ENCODE measurements at places on chromosomes 4 and X.

DNA sequence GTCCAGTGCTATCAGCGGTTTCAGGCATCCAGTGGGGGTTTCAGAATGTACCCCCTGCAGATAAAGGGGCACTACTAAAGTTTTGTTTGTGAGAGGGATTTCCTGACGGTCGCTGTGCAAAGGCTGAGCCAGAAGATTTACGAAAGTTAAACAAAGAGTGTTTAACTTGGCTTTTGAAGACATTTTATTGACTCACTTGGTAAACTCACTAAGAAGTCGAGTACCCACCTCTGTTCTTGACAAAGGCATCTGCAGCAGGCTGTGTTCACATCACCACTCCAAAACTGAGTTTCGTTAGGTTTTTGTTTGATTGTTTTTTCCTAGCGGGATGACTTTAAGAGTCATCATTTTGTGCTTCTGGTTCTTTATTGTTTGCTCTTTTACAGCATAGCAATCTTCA is 143.9 kb upstream of the TBL1X start:
- no peak for DNase-seq

DNA sequence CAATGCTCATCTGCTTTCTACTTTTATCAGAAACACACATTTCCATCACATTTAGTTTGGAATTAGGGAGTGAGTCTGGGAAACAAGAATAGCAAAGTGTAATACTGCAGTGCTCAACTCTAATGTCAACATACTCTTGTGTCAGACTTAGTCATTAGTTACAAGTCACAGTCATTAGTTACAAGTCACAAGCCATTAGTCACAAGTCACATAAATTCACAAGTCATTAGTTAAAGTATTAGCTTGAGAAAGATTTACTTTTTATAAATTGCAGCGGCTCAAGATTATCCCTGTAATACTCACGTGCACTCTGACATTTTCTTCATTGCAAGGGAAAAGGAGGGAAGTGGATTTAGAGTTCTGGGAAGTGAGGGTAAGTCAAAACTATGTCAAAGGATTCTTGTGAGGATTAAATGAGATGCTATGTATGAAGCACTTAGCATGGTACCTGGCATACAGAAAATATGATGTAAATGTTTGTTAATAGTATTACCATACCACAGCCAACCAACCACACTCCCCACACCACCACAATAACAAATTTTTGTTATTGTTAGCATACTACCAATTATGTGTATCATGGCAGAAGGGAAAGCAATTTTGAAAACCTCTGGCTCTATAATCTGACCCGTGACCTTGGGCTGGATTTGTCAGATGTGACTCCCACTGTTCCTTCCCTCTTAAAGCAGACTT is 116.6 kb downstream of the ARHGAP24 start:
- no peak for DNase-seq

- DNase-seq: no peak
Observed at GRCh38 chr4:153266988-153267387, 62.7 kb downstream of the TRIM2 start.

DNA sequence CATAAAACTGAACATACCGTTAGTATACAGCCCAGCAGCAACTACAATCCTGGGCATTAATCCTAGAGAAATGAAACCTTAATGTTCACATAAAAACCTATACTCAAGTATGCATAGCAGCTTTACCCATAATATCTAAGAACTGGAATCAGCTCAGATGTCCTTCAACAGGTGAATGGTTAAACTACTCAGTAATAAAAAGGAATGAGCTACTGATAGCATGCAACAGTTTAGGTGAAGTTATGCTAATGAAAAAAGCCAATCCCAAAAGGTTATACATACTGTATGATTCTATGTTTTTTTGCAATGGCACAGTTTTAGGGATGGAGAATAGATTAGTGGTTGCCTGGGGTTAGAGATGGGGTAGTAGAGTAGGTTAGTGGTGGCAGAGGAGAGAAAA is 9.3 kb downstream of the HTT start:
- no peak for DNase-seq

DNA sequence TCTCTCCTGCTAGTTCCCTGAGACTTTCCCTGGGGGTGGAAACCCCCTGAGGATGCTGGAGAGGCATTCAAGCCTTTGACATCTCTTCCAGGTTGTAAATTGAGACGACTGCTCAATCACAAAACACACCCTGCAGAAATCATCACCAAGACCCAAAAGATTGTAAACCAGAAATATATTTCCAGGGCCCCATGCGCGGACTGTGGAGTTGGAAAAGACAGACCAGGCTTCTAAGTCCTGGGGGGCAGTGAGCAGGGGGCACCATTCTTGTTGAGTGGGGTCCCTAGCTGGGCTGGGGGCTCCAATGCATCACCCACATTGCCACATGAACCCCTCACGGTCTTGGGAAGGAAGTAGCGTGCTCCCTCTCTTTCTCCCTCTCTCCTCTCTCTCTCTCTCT is 87.9 kb upstream of the C4orf50 start:
- no peak for DNase-seq

GRCh38 chr4:5821665-5822358 is 71.1 kb downstream of the CRMP1 start:
- DNase-seq: no peak

DNA sequence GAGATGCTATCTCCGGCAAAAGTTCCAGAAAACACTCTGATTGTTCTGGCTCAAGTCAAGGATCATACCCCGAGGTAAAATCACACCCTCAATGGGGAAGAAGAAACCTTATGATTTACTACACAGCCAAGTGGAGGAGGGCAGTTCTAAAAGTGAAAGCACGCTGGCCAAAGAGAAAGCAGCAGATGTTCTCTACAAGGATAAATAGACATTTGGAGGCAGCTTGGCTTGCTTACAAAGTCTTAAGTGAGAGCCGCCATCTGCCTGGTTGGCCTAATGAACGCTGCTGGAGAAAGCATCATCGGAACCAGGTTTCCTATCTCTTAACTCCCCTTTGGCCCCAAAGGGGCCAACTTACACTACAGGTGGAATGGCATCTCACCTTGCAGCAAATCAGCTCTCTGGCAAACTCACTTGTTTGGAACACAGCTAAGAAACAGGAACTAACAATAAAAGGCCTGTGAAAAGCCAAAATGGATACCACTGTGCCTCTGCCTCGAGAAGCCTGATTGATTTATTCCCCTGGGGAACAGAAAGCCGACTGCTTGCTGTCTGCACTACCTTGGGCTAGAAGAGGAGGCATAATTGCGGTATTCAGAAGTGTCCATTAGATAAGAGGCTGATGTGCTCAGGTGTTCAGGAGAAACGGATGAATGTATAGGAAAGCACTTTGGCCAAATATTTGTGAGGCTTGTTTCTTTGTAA is 22.8 kb downstream of the FRAS1 start:
- peak; percentile 91 for DNase-seq

GRCh38 chrX:41870719-41871151 is 52.6 kb downstream of the CASK start:
- DNase-seq: no peak

DNA sequence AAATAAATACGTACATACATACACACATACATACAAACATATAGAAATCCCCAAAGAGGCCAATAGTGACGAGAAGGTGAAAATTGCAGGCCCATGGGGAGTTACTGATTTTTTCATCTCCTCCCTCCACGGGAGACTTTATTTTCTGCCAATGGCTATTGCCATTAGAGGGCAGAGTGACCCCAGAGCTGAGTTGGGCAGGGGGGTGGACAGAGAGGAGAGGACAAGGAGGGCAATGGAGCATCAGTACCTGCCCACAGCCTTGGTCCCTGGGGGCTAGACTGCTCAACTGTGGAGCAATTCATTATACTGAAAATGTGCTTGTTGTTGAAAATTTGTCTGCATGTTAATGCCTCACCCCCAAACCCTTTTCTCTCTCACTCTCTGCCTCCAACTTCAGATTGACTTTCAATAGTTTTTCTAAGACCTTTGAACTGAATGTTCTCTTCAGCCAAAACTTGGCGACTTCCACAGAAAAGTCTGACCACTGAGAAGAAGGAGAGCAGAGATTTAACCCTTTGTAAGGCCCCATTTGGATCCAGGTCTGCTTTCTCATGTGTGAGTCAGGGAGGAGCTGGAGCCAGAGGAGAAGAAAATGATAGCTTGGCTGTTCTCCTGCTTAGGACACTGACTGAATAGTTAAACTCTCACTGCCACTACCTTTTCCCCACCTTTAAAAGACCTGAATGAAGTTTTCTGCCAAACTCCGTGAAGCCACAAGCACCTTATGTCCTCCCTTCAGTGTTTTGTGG is 180.7 kb downstream of the AR start:
- DNase-seq: no peak

DNA sequence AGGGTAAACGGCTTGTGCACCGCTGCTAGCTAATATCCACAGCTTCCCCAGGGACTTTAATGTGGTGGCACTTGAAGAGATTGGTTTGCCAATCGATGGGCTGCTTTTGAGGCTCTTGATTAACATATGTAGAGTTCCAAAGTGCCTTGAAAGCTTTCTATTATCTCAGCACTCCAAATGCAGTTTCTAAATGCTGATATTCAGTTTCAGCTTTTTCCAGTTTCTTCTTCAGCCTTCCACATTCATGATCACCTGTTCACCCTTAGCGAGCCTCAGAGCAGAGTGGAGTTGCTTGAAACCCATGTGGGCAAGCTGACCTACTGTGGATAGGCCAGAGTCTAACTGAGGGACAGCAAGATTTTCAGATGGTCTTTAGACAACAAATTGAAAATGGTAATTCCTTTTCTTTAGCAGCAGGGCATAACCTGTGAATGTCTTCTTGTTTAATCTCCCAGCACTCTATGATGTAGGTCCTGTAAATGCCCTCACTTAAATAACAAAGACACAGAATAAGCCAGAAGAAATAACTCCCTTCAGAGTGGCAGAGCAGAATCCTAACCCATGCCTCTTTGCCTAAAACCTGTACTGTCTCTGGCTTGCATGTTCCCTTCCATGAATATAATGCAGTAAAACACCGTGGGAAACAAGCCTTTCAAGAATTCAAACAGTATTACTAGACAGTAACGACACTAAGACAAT is 99.8 kb downstream of the TSPAN5 start:
- DNase-seq: no peak

DNA sequence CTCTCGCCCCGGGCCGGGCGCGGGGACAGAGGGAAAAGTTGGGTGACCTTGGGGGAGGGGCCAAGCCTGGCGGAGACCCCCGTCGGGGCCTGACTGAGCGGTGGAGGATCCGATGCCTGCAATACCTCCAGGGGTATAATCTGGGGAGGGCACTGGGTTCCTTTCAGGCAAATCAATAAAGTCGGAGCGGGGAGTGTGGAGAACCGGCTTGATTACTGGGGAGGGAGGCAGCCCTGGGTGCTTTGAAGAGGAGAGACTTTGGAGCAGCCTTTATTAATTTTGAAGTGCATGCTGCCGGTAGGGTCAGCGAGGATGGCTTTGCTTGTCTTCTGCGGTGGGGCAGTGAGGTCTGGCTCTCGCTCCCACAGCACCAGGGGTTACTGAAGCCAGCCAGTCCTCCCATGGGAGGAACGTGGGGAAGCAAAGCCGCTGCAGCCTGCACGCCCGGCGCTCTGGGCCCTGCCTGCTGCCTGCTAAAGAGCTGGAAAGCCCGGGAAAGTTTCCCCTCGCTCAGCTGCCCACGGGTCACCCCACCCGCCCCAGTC is 403 bp upstream of the LGI2 start:
- DNase-seq: no peak

DNA sequence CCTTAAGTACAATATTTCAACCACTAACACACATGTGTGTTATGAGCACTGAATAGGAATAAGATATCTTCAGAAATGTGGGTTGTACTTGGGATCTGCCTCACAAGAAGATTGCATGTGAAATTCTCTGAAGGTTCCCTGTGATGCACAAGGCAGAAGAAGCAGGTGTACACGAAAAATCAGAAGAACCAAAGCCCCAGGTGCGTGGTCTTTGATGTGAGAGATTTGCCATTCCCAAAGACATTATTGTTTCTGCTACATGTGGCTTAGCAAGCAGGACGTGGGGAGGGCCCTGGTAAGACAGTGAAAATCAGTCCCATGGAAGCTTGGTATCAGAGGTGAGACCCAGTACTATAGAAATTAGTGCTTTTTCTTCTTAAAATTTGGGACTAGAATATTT is 13.0 kb upstream of the SPRY1 start:
- DNase-seq: no peak

GRCh38 chr4:53364624-53365023 is 1.2 kb downstream of the SCFD2 start:
- no peak for DNase-seq

DNA sequence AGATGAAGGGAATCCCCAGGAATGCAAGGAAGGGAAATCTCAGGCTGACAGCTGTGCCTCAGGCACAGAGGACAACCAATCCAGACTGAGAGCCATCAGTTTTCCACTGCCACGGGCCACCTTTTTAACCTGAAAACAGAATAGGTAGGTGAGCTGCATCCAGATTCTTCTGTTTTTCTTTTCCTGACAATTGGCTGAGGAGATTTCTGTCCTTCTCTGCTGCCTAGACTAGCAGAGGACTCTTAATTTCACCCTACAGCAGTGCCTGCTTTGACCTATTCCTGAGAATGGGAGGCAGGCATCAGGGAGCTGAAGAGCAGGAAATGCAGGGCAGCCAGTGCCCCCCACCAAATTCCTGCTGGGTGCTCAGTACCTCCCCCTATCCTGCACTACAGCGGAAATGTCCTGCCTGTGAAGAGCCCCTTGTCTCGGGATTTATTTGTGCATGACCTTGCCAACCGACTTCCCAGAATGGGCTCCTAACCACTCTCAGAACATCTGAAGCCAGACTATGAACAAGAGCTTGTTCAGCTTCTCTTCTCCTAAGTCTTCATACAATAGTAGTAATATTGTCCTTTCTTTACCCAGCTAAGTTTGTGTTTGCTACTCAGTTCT is 65.1 kb downstream of the CASK start:
- DNase-seq: no peak

DNA sequence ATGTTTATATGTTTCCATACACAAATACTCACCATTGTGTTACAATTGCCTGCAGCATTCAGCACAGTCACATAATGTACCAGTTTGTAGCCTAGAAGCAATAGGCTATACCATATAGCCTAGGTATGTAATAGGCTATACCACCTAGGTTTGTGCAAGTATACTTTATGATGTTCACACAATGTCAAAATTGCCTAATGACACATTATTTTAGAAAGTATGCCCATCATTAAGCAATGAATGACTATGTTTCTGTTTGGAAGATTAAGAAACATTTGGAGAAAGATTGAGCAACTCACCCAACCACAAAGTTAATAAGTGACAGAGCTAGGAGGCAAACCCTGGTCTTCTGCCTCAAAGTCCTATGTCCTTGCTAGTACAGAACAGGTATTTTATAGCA is 96.8 kb upstream of the GRIA3 start:
- DNase-seq: no peak

GRCh38 chr4:94221916-94222315 is 14.3 kb downstream of the SMARCAD1 start:
- DNase-seq: no peak

DNA sequence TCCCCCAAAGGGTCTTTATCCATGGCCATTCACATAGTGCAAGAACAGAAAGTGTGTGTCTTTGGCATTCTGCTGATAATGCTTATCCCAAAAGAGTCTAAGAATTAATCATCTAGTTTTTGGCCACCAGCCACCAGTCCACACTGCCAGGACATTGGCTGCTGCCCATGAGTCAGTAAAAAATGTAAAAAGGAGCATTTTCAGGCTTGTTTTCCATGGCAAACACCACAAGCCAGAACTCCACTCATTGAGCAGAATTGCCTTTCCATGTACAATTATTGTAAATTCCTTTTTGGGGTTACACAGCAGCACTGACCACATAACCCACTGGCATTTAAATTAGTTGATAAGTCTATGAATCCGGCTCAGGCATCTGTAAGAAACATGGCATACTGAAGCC is 89.2 kb upstream of the PRDX4 start:
- no peak for DNase-seq
